ENCODE measurements at places on chromosomes 3 and 15.
A peak's percentile ranks its signal among the peaks of the same experiment; 100 is the strongest.

GRCh38 chr3:114718898-114719210 is 425.0 kb downstream of the TIGIT start:
- DNase-seq: no peak

DNA sequence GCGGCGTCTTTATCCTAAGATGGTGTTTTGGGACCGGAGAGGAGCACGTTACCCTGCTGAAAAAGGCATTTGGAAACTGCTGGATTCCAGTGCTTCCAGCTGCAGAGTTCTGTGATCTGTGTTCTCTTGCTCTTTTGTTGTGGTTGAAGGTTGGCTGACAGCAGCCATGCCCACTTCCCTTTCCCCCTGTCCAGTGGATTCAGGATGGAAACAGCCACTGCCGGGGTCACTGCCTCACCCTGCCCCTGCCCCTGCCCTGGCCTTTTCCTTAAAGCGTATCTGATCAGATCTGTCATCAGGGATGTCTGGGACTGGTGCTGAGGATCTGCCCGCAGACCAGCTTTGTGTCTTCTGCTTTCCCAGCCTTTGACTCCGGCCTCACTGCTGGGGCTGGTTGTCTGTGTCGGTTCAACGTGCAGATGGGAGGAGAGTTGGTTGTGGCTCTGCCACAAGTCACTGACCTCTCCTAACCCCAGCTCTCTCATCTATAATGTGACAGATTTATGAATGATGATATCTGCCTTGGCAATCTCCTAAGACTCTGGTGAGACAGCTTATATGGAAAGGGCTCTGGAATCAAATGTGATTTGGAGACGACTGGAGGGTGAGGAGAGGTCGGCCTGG is 219.4 kb upstream of the BHLHE40 start:
- DNase-seq: no peak

DNA sequence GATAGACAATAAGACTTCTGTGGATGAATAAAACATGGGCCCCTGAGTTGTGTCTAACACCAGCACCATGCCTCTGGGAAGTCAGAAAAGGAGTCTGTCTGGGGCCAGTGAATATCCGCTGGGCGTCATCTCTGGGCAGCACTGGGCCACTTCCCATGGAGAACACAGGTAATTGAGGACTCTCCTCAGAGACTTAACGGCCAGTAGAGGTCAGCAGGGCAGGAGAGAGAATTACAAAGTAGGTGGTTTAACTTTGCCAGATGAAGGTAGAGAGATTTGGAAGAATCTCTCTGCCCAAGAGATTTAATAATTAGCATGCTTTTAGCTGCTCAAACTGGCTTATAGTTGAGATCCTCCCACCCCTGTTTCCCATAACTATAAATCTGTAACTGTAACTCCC is 65.7 kb downstream of the OCA2 start:
- DNase-seq: no peak

GRCh38 chr3:143847787-143848631 is at the start of gene SLC9A9:
Gene SLC9A9, minus strand, starts transcription at chr3:143848468. Its CDS starts 146 bp downstream, at chr3:143848322.
- DNase-seq: peak; percentile 89

GRCh38 chr15:74184582-74185091 is 11.1 kb downstream of the ISLR start:
- no peak for DNase-seq

DNA sequence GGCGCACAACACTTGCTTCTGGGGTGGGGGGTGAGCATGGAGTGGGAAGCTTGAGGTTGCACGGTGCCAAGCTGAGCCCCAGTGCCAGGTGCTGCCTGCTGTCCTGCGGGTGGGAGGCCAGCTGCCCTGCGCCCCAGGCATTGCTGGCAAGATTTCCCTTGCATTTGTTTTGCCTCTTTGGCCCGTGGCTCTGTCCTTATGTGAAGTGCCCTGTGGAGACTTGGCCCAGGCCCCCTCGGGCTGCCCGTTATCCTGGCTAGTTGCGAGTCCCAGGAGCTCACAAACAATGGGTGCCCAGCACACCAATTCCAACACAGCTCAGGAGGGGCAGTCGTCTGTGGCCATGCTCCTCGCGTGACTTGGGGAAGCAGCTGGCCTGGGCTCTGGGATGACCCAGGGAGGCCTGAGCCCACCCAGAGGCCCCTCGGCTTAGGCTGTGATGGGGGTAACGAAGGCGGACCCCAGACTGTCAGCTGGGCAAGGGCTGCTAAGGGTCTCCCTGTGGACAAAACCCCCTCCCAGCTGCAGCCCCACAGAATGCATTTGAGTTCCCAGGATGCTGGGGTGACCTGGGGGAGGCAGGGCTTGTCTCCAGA is 5.9 kb downstream of the C3orf22 start:
- no peak for DNase-seq

DNA sequence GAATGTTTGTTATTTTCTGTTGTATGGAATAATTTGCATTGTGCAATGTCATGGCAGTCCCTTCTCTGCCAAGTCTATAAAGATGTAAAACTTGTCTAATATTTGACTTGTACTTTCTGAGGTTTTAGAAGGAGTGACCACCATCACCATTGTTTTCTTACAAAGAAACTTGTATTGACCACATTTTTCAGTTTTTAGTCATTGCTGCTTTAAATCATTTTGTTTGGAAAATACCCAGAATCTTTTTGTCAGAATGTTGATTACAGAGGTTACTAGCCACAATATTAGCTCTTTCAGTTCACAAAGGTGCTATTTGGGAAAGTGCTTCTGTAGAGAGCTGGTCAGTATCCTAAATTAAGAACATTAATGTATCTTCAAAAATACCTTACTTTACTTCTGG is 532.4 kb upstream of the GBE1 start:
- no peak for DNase-seq

Measured in T-helper 2 cell (primary cell).